D721Med (cell line): ENCODE measurements at places on chromosomes 11 and 22.

DNA sequence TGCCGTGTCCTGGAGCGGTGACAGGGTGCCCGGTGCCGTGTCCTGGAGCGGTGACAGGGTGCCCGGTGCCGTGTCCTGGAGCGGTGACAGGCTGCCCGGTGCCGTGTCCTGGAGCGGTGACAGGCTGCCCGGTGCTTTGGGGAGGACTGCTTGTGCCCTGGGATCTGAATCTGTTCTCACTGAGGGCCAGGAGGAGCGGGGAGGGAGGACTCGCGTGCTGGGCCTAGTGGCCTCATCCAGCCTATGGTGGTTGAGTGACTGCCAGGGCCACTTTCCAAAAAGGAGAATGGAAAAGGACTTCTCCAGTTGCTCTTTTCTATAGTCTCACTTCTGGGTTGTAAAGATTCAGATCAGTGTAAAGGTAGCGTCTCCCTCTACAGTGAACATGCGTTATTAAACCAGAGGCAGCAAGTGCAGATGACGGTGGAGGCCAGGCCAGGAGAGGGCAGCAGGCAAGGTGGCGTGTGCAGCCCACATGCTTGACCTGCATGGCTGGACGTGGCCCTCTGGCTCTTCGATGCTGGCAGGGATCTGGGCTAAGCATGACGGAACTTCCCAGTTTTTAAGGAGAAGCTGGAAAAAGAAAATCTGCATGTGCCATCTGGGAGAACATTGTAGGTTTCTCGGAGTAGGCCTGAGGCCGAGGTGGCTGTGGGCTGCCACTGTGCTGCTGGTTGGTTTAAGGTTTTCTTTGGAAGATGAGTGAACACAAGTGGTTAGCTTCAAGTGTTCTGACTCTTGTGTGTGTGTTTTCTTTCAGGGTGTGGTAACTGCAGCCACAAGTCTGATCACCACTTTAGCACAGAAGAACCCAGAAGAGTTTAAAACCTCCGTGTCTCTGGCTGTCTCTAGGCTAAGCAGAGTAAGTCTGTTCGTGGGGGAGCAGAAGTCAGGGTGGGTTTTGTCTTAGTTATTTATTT, 55.0 kb downstream of the AP2A2 start:
- no peak for DNase-seq

DNA sequence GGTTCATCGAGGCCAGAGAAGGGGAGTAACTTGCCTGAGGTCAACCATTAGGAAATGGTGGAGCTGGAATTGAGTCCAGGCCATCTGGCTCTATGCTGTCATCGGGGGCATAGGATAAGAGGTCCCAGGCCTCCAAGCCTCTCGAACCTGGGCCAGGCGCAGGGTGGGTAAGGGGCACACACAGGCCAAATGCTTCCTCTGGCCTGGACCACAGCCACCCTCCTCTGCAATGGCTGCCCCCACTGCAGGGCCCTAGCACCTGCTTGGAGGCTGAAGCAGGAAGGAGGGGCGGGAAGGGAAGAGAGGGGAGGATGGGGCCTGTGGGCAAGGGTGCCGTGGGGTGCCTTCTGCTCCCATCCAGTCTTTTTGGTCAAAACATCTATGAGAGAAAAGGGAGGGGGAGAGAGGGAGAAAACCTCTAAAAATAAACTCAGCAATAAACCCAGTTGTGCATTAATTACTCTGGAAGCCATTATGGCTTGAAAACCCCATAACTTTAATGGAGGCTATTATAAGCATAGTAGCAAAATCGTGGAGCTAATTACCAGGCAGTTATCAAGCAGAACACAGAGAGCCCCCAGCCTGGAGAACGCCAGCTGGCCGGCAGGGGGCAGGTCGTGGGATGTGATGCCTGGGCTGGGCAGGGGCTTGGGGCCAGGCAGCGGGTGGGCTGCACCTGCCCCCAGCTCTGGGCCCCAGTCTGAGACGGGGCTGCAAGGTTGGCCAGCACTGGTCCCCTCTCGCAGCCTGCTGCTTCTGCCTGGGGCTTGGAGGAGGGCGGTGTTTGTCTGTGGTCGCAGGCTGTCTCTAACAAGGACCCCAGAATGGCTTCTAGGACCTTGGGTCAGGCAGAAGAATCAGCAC, 21.1 kb downstream of the B3GAT1 start:
- no peak for DNase-seq

DNA sequence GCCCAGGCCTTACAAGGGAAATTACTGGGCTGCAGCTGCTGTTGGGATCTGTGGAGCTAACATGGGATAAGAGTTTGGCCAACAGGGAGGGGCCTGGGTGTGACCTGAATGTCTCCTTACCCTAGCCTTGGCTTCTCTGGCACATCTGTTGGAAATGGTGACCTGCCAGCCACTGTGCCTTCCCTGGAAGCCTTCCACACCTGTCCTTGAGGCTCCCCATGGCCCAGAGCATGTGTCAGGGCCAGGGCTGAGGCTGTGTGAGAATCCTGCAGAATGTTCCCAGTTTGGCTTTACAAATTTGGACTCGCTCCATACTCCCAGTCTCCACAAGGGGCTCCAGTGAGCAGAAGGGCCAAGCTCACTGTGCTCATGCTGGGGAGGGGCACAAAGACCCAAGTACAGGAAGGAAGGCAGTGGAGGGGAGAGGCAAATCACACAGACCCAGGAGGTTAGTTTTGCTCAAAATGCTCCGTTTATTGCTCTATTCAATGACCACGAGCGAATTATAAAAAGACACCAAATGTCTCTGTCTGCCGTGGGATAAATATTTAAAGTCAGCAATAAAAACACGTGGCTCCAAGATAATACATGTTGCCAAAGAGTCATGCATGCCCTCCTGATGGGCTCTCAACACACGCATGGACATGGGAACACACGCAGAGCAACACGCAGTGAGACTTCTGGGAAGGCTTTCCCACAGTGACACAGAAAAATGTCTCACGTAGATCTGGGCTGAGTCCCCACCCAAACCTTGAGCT, 1.7 kb upstream of the IGSF22 start:
- DNase-seq: peak; percentile 64

GRCh38 chr11:60343094-60343704, 16.1 kb downstream of the MS4A6E start:
- no peak for DNase-seq
